Adipose tissue (tissue), 3 donors: ENCODE measurements at places on chromosomes 1 and 21. TPM values are rescaled to one million over a fixed set of nuclear protein-coding genes. Genes with fewer than 3 reads are reported as not detected.

DPT gene
- 28.7 TPM for polyA plus RNA-seq

RIMKLA gene
- 0.10 TPM for polyA plus RNA-seq

TRIM67 gene
- polyA plus RNA-seq = 0.11 TPM

HENMT1 gene
- 1.6 TPM for polyA plus RNA-seq

ALX3 gene
- not detected for polyA plus RNA-seq

ETV3L gene
- polyA plus RNA-seq = not detected

HHAT gene
- 1.7 TPM for polyA plus RNA-seq

LHX4 gene
- polyA plus RNA-seq = not detected

ATP1A4 gene
- 0.13 TPM for polyA plus RNA-seq

PGLYRP3 gene
- not detected for polyA plus RNA-seq

MROH7 gene
- 0.28 TPM for polyA plus RNA-seq

PRAMEF9 gene
- polyA plus RNA-seq = not detected

SAMSN1 gene
- polyA plus RNA-seq = 19.2 TPM
